CD4-positive, alpha-beta T cell treated with Interleukin-15 for 4 hours (primary cell): ENCODE measurements at places on chromosomes 4 and X.
A peak's percentile ranks its signal among the peaks of the same experiment; 100 is the strongest.

DNA sequence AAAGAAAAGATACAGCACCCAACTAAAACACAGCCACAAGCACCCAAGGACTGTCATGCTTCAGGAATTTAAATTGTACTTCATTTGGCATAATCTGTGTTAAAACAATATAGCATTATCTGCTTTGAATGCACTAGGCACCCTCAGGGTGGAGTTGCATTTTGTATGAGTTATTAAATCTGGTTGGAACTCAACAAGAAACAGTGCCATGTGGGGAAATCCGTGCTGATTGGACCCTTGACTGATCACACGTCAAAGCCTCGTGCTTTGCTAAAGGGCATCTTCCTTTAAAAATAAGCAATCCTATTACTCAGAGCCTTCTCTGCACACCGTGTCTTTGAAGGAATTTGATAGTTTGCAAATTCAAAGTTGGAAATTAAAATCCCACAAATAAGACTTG, 35.4 kb downstream of the IGFBP7 start:
- no peak for DNase-seq

- DNase-seq = no peak
These were observed 54.5 kb downstream of the ANXA5 start for GRCh38 chr4:121642292-121642691.

- no peak for DNase-seq
These were observed 94.5 kb upstream of the APOOL start for GRCh38 chrX:84909151-84909550.

DNA sequence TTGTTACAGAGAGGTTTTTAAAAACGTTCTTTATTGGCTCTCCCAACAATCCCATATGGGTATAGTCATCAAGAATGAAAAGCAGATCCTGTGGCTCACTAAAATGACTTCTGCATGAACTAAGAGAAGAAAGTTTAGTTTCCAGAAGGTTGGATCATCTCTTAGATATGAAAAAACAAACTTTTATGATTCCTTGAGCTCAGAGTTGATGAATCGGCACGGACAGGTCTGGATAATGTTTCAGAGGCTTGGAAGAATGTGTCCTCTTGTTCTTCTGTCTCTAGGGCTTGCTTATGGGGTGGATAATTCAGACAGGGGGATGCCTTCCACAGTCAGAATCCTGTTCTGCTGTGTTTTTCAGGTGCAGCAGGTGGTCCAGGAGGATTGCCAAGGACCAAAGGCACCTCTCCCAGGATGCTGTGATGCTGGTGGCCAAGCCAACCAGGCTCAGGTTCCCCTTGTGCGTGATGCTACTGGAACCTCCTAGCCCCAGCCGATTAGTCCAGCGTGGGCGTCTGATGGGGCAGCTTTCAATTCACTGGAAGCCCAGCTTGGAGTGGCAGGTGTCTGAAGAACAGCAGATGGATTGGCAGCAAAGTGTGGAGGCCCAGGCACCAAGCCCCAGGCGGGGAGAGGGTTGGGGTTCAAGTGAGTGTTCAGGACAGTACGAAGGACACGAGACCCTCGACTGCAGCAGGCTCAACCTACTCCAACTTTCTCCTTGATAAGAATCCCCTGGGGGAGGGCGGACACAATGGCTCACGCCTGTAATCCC, 30.3 kb downstream of the CCKAR start:
- DNase-seq = no peak

DNA sequence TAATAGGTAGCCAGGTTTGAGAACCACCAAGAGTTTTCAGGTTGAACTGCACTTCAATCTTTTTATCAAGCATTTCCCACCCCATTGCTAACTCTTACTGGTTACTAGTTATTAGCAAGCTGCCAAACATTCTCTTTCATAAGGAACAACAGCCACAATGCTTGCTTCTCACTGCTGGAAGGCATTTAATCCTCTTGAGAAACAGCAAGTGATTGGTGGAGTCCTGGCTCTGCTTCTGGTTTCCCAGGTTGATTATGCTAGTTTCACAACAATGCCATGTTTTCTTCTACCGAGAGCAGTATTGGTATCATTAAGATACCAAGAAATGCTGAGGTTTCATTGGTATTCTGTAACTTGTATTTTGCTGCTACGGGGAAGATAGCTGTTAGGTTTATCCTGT, 32.2 kb upstream of the TXLNG start:
- no peak for DNase-seq

- DNase-seq = peak; percentile 35
These were observed 6.9 kb upstream of the CLOCK start for GRCh38 chr4:55553441-55554201.

GRCh38 chrX:103704863-103705262, 5.8 kb upstream of the TMEM31 start:
- no peak for DNase-seq

DNA sequence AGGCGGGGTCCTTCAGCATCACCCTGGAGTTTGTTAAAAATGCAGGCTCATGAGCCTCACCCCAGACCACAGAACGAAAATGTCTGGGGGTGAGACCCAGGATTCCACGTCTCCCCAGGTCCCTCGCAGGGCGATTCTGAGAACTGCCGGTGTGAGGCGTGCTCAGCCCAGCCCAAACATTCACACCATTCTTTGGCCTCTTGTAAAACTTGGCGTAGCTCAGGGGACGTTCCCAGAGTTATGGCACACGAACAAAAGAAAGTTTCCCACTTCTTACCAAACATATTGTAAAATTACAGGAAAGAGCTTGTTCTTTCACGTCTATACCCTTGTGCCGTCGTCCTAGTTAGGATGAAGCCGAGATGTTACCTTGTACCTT, 12.9 kb downstream of the CD99 start:
- no peak for DNase-seq

DNA sequence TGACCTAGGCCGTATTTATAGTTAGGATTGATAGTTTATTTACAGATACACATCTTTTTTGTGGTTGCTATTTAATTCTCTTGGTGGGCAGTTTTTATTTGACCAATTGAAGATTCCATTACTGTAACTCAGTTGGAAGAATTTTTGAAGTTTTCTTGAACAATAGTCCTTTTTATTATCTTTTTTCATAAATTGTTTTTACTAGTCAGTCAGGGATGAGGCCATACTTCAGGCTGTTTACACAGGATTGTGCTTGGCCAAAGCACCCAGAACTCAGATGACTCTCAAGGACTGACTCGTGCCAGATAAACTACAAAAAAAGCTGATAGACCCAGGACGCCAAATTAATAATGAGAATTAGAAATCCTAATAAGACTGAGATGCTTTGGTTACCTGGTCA, 7.0 kb downstream of the HERC3 start:
- DNase-seq = no peak

- DNase-seq = no peak
These were observed 30.3 kb downstream of the FHIP1A start for GRCh38 chr4:151439320-151439719.

- DNase-seq = no peak
These were observed 51.5 kb upstream of the TBC1D9 start for GRCh38 chr4:140807491-140808252.

DNA sequence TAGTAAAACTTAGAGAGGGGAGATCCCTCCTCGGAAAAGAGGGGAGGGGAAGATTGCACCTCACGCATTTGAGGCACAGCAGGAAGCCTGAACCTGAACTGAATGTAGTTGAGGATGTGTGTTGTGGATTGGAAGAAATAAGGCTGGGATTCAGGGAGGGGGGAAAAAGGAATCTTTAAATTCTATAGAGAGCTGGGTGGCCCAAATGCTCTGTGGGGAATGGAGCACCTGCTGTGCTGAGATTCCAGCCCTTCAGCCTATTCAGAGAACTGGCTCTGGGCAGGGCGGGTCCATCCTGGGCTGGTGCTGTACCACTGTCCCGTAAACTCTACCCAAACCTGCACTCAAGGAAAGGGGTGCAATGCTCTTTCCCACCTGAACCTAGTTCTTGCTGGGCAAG, 4.1 kb downstream of the FOXO4 start:
- DNase-seq = no peak

- DNase-seq = no peak
These were observed 104.9 kb downstream of the FAM13A start for GRCh38 chr4:88952081-88952480.

DNA sequence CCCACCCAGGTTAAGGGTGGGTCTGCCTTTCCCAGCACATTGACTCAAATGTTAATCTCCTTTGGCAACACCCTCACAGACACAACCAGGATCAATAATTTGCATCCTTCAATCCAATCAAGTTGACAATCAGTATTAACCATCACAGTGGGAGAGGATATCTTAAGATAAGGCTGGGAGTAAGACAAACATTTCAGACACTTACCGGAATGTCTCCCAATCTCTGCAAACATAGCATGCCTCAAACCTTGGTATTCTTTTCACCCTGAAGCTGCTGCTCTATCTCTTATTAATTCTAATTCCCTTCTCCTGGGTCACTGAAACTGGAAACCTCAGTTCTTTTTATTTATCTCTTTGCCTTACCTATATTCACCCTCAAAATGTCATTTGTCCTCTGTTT, 19.0 kb upstream of the TAPT1 start:
- no peak for DNase-seq

GRCh38 chr4:66300336-66300934, 630.1 kb upstream of the EPHA5 start:
- DNase-seq = no peak

DNA sequence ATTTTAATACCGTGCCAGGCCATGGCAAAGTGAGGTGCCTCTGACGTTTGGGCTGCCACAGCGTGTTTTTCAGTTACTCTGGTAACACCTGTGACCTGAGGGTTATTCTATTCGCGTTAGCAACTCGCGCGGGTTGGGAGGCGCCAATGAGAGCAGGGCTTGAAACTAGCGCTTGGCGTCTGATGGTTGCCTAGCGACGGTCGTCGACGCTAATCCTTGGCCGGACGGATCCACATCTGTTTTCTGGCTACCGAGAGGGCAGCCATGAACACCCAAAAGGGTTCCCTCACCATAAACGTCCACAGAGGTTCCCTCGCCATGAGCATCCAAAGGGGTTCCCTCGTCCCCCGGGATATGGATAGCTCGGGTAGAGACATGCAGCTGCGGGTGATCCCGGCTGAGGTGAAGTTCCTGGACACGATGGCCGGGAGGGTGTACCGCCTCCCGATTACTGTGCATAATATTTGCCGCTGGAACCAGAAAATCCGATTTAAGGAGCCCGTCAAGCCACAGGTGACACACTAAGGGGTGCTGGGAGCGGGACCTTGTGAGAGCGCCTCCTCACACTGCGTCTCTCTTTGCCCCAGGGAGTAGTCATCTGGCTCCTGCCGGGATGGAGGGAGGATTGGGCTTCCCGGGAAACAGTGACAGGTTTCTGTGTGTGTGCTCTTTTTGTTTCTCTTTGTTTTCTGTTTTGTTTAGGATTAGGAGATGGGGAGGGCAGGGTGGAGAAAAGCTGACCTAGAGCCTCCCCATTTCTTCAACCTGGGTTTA, at the start of gene CFAP47:
Gene CFAP47, plus strand, starts transcription at position 199 of the 774 bp plus-strand sequence. Its CDS starts 66 bp downstream, at position 265.
- DNase-seq = no peak

- no peak for DNase-seq
These were observed 127.1 kb downstream of the KLHL13 start for GRCh38 chrX:117989512-117989911.

- no peak for DNase-seq
These were observed 144.8 kb downstream of the PAPSS1 start for GRCh38 chr4:107575243-107575642.

DNA sequence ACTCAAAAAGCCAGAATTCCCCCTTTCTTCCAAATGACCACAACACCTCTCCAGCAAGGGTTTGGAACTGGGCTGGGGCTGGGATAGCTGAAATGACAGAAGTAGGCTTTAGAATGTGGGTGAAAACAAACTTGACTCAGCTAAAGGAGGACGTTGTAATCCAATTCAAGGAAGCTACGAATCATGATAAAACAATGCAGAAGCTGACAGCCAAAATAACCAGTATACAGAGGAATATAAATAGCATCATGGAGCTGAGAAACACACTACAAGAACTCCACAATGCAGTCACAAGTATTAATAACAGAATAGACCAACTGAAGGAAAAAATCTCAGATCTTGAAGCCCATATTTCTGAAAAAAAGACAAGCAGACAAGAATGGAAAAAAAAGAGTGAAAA, 95.8 kb upstream of the TET2 start:
- no peak for DNase-seq

GRCh38 chrX:38484607-38485498, 76.5 kb upstream of the TSPAN7 start:
- DNase-seq = no peak
